Activated naive CD8-positive, alpha-beta T cell treated with anti-CD3 and anti-CD28 coated beads, Interleukin-2, amount 10 ng/mL, durations not matched to agents 7 days and 5 days (primary cell): ENCODE measurements at places on chromosomes 16 and 17. TPM values are rescaled to one million over a fixed set of nuclear protein-coding genes. Genes with fewer than 3 reads are reported as not detected.

GRCh38 chr16:49834531-49835151 is 21.3 kb downstream of the ZNF423 start:
- no peak for DNase-seq

DNA sequence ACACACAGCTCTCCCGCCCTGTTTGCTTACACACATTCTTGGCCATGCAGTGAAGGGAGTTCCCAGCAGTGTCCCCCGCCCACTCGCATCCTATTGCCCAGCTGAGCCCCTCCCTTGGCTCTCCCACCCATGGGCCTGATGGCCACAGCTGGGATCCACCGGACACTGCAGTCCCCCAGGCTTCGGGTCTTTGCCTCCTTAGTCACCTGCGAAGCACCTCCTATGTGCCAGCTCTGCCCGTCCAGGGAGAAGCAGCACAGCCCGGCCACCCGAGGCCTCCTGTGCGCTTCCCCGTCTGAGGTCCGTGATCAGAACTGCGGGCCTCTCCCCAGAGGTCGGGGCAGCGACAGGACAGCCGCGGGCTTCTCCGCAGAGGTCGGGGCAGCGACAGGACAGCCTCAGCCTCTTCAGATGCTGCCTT is 136.9 kb downstream of the BANP start:
- DNase-seq = no peak

DNA sequence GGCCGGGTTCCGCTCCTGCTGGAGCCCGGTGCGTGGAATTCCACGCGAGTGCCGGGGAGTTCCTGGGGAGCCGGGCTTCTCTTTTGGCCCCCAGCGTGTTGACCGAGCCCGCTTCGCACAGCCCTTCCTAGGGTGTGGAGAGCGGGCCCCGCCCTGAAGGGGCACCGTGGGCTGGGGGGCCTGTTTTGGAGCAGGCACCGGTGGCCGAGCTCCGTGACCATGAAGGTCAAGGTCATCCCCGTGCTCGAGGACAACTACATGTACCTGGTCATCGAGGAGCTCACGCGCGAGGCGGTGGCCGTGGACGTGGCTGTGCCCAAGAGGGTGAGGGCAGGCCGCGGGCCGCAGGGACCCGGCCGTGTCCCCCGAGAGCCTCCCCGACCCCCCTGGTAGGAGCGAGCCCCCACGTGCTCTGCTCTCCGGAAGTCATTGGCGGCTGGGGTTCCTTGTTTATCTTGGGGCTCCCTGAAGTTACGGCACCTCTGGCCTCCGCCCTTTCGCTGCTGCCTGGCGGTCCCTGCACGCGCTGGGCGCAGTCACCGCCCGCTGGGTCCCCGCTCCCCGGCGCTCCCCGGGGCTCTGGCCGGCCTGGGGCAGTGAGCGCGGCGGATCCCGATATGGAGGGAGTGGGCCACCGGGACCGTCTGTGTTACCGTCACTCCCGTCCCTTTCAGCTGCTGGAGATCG is 528 bp downstream of the HAGHL start:
- no peak for DNase-seq

DNA sequence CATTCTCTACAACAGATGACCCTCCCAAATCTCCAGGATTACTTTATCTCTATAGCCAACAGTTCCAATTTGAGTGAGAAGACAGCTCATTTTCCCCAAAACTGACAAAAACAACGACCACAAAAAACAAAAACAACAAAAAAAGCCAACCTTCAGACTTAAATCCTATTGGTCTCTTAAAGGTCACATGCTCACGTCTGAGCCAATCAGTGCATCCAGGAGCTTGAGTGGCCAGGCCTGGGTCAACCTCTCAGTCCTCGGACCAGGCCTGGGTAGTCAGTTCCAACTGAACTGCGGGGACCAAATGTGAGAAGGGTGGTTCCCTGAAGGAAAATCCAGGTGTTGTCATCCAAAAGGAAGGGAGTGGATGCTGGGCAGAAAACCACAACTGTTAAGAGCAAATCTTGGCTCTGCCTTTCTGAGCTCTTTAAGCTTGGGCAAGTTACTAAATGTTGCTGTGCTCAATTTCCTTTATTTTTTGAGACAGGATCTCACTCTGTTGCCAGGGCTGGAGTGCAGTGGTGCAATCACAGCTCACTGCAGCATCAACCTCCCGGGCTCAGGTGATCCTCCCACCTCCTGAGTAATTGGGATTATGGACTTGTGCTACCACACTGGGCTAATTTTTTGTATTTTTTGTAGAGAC is 43.0 kb upstream of the MSI2 start:
- no peak for DNase-seq

NR1D1 gene
- total RNA-seq = 5.0 TPM

KRTAP2-2 gene
- total RNA-seq = not detected
